Esophagus muscularis mucosa (tissue), 4 donors: ENCODE measurements at places on chromosomes 13 and 19. TPM values are rescaled to one million over a fixed set of nuclear protein-coding genes. Genes with fewer than 3 reads are reported as not detected.
A peak's percentile ranks its signal among the peaks of the same experiment; 100 is the strongest.

The IGFL3 gene
- not detected for total RNA-seq

The POU2F2 gene
- 1.2 TPM for total RNA-seq

The LRRC63 gene
- not detected for total RNA-seq

The KCNN4 gene
- 1.8 TPM for total RNA-seq

The RASIP1 gene
- 27.7 TPM for total RNA-seq

The PCDH20 gene
- total RNA-seq, result 10.4 TPM

The THSD1 gene
- total RNA-seq, result 5.4 TPM

The ATP4A gene
- total RNA-seq, result not detected

The CRLF1 gene
- 41.5 TPM for total RNA-seq

GRCh38 chr13:109396266-109396665 is 390.1 kb downstream of the IRS2 start:
- DNase-seq, result no peak

- DNase-seq, result no peak
These were observed 11.3 kb downstream of the C19orf25 start for GRCh38 chr19:1467490-1468273.

- no peak for DNase-seq
These were observed 24.5 kb downstream of the CFAP97D2 start for GRCh38 chr13:114203536-114203935.

DNA sequence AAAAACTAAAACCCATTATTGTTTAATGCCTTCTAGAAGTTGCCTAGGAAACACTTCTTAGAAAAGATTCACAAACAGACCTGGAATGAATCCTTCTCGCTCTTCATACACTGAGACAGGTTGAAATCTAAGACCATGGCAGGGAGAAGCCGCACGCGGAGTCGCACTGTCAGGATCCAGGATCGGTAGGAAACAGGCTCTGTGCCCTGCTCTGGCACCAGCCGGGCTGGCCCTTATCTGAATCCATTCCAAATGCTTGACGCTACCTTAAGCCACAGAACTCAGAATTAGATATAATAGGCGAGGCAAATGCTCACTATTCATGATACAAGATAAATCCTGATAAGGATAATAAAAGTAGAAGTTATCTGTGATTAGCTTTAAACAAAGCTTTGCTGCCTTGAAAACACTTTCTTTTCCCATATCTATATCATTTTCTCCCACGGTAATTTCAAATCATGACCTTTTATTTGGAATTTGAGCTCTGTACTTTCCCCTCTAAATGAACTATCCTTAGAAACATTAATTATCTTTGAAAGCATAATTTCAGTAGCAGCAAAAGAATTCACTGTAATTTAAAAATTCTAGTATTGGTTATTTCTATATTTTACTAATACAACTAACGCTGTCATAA is 385.6 kb downstream of the IRS2 start:
- DNase-seq, result no peak

- DNase-seq, result no peak
These were observed 106.2 kb downstream of the SHISA2 start for GRCh38 chr13:25945596-25945995.

- no peak for DNase-seq
These were observed 2.0 kb upstream of the LENG9 start for GRCh38 chr19:54465426-54466109.

DNA sequence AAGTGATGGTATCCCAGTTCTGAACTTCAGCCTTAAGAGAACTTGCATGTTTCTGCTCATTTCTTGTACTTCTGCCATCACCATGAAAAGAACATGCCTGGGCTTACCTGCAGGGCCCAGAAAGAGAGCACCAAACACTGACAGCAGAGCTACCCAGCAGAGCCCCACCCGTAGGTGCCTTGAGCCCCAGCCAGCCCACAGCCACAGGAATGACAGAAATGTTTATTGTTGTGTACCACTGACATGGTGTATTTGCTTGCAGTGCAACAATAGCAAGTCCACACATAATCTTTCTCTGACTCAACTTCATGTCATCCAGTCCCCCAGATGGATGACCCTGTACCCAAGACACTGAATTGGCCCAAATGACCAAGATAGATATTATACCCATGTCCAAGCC is 195.2 kb downstream of the TSHZ3 start:
- DNase-seq, result no peak

GRCh38 chr19:15014579-15014978 is 34.7 kb upstream of the CASP14 start:
- no peak for DNase-seq

- DNase-seq, result no peak
These were observed 1527.5 kb upstream of the SLC10A2 start for GRCh38 chr13:104593693-104594092.

GRCh38 chr13:75305059-75305458 is 176.9 kb downstream of the TBC1D4 start:
- DNase-seq, result no peak

GRCh38 chr13:110314516-110315245 is 7.6 kb downstream of the COL4A2 start:
- no peak for DNase-seq

DNA sequence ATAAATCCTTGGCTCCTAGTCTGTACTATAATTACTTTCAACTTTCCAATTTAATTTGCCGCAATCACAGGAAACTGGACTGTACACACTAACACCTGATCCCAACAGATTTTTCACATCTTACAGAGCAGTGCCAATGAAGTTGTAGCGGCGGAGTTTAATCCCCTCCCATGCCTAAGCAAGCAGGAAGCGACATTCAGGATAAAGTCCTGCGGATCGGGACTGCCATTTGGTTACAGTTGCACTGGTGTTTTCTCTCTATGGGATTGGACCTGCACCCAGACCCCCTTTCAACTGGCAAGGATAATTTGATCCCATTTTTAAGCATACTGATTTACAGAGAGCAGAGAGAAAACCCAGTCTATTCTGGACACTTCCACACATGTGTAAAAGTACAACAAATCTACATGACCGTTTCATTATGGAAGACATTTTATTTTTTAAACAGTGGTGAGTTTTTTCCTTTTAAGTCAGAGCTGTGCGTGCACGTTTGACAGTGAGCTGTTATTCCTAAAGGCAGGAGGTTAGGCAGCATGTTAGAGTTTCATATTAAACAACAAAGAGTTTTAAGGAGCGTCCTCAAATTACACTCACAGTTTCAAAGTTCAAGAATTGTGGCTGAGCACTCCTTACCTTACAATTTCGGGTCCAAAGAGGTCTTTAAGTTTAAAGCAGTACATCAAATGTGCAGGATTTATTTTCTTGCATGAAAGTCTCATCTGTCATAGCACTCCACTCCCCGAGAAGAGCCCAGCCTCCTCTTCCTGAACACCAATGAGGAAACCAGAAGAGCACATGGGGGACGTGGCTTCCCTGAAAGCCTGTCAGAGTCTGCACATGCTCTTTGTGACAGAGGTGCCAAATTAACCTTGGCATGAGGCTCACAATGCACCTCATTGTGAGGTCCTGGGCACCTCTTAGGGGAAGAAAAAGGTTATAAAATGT is 141.6 kb upstream of the RFC3 start:
- DNase-seq, result no peak

GRCh38 chr13:60922576-60923231 is 492.9 kb downstream of the PCDH20 start:
- DNase-seq, result no peak

DNA sequence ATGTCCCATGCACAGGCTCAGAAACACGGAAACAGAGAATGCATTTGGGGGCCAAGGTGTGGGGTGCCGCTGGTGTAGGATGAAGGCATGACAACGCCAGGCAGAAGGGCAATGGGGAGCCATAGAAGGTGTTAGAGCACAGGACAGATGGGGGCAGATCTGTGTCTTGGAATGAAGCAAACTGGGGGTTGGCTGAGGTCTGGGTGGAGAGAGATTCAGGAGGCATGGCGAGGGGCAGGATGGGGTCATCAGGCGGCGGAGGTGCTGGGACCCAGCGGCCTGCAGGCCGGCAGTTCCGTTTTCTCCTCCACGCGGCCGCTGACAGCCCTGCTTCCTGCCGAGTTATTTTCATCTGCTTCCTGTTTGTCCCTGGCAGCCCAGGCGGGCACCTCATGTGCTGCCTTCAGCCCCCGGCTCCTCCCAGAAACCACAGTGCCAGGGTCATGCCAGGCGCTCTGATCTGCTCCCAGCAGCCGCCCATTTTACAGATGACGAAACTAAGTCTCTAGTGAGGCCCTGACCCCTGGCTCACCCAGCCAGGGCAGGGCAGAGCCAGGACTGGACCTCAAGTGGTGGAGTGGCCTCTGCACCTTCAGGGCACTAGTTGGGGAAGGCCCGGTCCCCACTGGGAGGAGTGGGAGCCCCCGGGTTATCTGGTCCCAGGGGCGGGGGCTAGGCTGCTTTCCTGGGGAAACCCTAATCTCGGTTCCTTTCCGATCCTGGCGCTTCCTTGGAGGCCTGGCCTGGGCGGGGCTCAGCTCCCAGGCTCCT is 2.2 kb downstream of the ARHGAP45 start:
- DNase-seq, result peak; percentile 93

DNA sequence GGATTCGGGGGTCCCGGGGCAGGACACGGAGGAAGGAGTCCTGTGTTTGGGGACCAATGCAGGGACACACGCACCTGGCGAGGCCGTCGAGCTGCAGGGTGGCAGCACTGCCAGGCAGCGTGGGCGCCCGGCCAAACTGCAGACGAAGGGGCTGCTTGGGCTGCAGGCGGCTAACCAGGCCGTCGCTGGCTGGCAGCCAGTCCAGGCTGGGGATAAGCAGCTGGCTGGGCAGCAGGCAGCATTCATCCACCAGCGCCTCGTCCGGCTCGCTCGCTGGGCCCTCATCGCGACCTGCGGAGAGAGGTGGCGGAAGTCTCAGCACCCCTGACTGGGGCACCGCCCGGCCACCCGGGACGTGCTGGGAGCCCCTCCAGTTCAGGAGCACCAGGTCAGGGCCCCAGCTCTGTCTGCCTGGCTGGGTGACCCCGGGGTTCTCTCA is 11.5 kb downstream of the CFD start:
- DNase-seq, result no peak

- no peak for DNase-seq
These were observed 60.0 kb upstream of the LRCH1 start for GRCh38 chr13:46492946-46493345.

- no peak for DNase-seq
These were observed 795.6 kb upstream of the SLITRK1 start for GRCh38 chr13:84677836-84678235.

GRCh38 chr19:16541526-16542044 is 652 bp downstream of the CHERP start:
- no peak for DNase-seq

DNA sequence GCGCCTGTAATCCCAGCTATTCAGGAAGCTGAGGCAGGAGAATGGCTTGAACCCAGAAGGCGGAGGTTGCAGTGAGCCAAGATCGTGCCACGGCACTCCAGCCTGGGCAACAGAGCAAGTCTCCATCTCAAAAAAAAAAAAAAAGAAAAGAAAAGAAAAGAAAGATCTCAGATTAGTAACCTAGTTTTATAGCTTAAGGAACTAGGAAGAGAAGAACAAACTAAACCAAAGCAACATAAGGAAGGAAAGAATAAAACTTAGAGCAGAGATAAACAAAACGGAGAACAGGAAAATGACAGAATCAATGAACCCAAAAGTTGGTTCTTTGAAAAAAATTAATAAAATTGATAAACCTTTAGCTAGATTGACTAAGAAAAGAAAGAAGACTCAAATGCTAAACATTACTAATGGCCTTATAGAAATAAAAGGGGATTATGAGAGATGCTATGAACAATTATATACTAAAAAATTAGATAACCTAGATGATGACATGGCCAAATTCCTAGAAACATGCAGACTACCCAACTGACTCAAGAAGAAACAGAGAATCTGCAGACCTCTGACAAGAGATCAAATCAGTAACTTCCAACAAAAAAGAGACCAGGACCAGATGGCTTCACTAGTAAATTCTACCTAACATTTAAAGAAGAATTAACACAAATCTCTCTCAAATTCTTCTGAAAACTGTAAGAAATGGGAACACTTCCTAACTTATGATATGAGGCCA is 68.2 kb downstream of the CDADC1 start:
- no peak for DNase-seq

GRCh38 chr19:50489461-50490011 is 12.9 kb upstream of the GARIN5A start:
- no peak for DNase-seq

GRCh38 chr13:30113551-30113950 is 193.8 kb downstream of the KATNAL1 start:
- DNase-seq, result no peak

DNA sequence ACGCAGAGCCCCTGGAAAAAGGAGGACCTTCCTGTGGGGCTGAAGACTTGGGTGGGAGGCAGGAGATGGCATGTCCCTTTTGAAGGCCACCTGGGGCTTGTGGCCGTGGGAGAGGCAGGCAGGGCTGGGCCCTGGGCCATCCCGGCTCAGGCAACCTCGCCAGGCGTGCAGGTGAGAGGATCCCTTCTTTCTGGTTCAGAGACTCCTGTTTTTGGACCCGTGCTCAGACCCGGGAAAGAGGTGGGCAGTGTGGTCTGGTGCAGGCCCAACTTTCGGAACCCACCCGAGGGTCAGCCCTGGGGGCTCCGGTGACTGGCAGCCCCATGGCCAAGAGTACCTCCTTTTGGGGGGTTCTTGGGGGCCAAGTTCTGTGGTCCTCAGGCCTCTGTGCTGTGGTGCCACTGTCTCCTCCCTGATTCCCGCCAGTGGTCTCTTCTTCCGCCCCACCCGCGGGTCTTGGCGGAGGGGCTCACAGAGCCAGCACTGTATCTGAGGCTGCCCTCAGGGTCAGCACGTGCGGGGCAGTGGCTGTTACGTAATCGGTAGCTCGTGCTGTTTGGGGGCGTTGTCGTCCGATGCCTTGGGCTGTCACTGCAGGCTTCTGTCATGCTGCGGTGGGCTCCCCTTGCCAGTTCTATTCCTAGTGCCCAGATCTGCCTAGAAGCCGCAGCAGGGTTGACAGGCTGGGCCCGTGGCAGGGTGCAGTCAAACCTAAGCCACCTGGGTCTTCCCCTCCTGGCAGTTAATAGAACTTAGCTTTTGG is 42.7 kb downstream of the KDM4B start:
- no peak for DNase-seq

DNA sequence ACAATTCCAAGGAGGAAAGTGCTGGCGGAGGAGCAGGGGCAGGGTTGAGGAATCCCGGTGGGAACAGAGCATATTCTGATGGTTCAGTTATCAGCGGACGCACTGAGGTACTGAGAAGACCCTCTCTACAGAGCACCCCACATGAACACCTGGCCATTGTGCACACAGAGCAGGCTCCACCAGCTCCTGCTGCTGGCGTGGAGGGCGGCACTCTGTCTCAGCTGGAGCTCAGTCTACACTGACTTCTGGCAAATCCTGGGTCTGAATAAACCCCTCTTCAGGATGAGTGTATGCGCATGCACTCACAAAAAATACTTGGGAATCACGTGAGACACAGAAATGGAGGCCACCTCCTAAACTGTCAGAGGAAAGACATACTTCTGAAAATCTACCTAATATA is 114.4 kb upstream of the IRS2 start:
- DNase-seq, result no peak
